ENCODE measurements at places on chromosomes 5 and 9.

DNA sequence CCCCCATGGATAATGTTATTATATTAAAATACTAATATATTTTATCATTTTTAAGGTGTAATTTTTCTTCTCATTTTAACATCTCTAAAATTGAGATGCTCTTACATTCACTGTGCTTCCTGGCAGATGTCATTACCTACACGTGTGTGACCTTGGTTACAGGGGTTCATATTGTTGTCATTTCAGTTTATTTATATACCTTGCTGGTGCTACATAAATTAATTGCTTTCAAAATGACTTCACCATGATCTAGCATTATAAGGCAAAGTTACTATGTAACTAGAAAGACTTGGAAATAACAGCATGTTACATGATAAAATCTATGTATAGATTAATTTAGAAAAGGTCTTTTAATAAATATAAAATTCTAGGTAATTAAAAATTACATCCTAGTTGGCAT, 60.9 kb downstream of the ARHGEF28 start:
- no peak for DNase-seq

DNA sequence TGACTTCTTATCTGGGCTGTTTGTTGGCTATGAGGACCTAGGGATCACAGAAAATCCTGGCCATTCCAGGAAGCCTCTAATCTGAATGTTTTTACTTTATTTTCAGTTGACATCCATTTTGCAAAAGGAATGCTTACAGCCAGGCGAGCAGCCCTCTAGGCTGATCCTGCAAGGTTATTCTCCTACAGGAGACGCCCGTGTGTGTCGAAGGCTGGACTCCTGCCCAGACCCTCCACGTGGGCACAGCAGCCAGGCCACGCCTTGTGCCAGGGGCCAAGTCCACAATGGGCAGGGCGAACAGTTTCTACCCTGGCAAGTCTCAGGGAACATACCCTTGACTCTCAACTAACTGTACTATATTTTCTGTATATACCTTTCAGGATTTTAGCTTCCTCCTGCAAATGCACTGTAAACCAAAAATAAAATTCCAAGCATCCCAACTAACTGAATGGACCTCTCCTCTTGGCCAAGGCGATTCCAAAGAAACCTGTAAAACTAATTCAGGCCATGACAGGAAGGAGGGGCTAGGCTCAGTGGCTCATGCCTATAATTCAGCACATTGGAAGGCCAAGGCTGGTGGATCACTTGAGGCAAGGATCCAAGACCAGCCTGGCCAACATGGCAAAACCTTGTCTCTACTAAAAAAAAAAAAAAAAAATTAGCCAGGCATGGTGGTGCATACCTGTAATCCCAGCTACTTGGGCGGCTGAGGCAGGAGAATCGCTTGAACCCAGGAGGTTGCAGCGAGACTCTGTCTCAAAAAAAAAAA, 5.7 kb downstream of the CMBL start:
- DNase-seq, result no peak

GRCh38 chr5:146515473-146516150, 378 bp downstream of the GPR151 start:
- no peak for DNase-seq

DNA sequence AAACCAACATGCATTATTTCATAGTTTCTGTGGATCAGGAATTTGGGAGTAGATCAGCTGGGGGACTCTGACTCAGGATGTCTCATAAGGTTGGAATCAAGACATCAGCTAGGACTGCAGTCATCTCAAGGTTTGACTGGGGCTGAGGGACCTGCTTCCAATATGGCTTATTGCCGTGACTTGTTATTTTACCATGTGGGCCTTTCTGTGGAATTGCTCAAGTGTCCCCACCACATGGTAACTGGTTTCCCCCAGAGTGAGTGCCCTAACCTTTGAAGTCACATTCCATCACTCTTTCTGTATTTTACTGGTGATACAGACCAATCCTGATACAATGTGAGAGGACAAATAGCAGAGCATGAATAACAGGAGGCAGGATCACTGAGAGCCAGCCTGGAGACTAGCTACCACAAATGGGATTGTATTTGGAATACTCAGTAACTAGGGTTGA, 70.2 kb upstream of the ELL2 start:
- DNase-seq, result no peak

DNA sequence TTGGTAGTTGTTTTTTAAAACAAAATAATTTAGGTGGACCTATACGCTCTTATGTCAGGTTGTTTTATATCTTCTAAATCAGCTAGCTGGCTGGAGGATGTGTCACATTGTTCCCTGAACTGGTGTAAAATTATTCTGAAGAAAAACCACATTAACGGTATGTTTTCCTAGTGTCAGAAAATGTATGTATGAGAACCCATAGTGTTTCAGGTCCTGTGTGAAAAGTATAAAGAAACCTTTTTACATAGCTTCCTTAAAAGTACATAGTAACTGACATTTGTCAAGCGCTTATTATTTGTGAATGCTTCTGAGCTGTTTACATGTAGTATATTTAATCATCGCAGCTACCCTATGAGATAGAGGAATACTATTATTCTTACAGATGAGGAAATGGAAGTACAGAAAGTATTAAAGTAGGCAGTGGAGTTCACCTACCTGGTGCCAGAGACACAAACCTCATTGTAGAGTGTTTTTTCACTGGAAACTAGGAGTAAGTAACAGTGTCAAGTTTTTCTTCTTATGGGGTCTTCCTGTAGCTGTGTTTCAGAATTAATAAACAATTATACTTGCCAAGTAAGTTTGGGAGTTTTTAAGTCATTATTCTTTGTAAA, 10.4 kb upstream of the FAM120AOS start:
- no peak for DNase-seq

- DNase-seq, result no peak
Observed at GRCh38 chr9:136673088-136673974, 10.6 kb downstream of the EGFL7 start.

GRCh38 chr9:76667521-76667957, 96.7 kb upstream of the PCA3 start:
- DNase-seq, result no peak

DNA sequence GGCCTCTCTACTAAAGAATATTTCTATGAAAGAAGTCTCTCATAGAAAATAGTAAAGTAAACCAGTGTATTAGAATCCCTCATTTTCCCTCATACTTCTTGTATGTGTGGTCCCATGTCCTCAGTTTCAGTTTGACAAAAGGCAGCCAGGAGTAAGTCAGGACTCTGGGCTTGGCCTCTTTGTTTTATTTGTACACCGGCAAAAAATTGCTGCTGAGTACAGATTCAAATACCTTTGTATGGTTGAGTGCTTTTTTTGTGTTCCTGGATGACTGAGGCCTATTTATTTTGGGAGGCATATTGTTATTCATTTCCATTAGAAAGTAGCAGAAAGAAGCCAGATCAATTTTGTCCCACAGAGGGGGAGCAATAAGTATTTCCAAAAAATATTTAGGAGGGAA, 47.3 kb upstream of the CEP78 start:
- no peak for DNase-seq

DNA sequence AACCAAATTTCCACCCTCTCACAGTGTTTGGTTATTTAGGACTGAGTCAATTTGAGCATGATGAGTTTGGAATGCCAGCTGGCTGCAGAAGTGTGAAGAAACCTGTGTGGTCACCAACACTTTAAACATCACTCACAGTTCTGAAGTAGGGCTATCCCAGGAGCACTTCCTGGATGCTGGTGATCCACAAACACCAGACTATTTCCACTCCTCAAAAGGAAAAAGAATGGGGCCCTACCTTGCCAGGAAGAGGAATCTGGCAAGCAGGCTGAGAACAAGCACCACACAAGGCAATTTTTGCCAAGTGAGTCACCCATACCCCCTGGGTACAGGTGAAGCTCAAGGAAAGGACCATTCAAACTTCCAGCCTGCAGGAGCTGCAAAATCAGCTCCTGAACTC, 294.2 kb upstream of the PTGER4 start:
- DNase-seq, result no peak

GRCh38 chr5:176583076-176583475, 26.9 kb downstream of the GPRIN1 start:
- DNase-seq, result no peak

DNA sequence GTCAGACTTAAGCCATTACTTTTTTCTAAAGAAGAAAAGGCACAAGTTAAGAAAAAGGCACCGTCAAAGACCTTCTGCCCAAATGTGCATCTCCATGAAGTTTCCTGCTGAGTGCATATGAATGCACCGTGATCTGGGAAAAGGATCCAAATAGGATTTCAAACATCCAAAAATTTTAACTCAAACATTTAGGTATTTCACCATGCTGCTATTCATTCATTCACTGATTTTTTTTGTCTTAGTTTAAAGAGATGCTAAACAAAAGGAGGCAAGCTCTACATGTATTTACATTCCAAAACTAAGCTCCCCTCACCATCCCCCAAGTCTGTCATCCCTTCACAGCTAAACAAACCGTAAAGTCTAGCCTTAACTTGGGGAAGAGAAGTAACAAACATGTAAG, 291.9 kb downstream of the ARL15 start:
- DNase-seq, result no peak

- DNase-seq, result no peak
Observed at GRCh38 chr5:145830594-145830993, 4.5 kb downstream of the PRELID2 start.

GRCh38 chr9:79570448-79571308, 1.1 kb upstream of the TLE4 start:
- DNase-seq, result no peak

- DNase-seq, result no peak
Observed at GRCh38 chr9:126938327-126938726, 23.7 kb downstream of the RALGPS1 start.

DNA sequence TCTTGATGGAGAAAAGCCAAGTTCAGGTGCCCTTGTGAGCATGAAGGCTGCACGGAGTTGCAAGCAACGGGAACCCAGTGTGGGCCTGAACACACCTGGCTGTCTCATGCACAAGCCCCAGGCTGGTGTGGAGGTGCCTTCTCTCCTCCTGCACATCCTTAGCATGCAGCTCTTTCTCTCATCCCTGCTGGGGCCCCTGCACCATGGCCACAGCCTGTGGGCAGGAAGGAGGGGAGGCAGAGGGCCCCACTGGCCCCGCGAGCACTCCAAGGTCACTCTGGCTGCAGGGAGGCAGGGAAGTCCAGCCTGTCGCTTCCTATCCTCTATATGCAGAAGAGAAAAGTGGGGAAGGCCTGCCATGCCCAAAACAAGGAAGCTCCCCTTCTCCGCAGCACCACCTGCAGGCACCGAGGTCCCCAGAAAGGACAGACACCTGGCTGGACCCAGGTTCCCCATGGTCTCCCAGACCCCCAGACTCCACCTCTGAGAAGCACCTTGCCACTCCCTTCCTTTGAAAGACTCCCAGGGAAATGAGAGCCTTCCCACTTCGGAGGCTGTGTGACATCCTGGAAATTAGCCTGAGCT, 18.6 kb downstream of the STKLD1 start:
- DNase-seq, result no peak

- DNase-seq, result no peak
Observed at GRCh38 chr5:142830241-142831008, 60.2 kb downstream of the ARHGAP26 start.

DNA sequence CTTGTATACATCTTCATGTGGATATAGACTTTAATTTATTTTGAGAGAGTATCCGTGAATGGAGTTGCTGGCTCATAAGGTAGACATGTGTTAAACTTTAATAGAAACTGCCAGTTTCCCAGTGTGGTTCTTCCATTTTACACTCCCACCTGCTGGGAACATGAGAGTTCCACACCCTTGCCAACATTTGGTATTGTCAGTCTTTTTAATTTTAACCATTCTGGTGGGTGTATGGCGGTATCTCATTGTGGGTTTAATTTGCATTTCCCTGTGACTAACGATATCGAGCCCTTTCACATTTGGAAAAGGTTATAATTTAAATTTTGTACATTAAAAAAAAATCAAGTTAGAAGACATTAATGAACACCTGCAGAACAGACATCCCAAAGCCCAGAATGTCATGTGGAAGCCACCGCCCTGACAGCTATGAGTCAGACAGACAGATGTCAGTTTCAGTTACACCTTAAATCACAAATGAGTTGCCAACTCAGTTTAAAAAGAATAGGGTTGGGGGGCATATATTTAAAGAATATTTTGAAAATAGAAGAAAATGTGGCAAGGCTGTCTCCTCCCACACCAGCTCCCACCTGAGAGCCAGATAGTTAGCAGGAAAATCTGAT, 36.9 kb downstream of the ANKRD33B start:
- no peak for DNase-seq

DNA sequence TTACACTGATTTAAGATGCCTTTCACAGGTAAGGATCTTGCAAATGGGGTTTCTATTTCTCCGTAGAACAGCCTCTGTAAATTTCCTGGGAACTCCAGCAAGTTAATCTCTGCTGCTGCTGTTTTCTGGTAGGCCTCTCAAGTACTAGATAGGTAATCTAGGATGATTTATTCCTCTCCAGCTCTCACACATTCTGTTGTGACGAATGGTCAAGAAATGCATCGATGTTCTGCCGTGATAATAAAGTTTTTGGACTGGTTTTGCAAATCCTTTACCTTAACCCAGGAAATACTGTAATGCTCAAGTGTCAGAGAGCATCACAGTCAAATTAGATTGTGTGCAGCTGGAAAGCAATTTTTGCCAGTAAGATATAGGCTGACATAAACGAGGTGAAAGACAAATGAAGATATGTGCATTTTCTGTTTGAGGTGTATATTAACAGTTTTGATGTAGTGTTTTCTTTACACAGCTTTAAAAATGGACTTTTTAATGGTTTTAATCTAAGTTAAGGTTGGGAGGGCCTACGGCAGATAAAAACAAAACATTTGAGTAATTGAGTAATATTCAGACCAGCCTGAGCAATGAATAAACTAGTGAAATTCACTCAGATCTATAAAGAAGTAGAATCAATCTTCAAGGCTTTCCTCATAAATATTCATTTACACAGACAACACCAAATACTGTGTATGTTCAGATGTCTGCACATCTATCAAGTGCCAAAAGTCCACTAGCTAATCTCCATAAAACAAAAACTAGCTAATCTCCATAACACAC, 300.6 kb upstream of the EDIL3 start:
- DNase-seq, result no peak

- no peak for DNase-seq
Observed at GRCh38 chr9:103981912-103982311, 112.2 kb upstream of the SMC2 start.

- no peak for DNase-seq
Observed at GRCh38 chr5:124161266-124161665, 585.2 kb downstream of the ZNF608 start.

DNA sequence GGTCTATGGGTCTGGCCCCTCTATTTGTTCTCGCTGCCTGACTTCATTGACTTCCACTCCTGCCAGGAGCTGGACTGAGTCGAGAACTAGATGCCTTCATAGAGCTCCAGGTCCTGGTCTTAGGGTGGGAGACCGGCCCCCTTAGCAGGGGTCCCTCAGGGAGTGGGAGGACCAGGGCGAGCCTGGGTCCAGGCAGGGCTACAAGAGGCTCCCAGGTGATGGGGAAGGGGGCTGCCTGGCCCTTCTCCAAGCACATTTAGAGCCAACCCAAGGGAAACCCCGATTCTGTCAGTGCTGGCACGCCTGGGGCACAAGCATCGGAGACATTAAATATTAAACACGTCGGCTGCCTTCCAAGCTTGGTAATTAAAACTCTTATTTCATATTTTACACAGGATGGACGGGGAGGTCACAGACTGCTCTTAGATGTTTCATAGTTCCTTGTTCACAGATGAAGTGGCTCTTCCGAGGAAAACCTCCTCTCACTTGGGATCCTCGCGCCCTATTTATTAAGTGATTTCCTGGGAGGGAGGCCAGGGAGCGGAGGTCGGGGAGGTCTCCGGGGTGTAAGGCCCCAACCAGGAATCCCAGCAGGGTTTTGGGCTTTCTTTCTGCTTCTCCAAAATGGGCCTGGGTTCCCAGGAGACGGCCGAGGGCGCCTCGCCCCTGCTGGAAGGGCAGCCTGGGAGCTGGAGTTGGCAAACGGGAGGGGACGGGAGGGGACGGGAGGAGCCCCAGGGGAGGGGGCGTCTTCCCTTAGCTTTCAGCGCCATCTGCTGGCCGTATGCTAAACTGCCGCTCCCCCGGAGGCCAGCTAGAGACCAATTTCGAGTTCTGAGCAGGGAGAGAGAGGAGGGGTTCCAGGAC, 23.4 kb upstream of the ZBTB43 start:
- DNase-seq, result peak; percentile 85

Measured in HuH-7 (cell line).